ENCODE measurements at places on chromosomes 7 and 10. TPM values are rescaled to one million over a fixed set of nuclear protein-coding genes. Genes with fewer than 3 reads are reported as not detected.

The HECW1 gene
- 12.2 TPM for total RNA-seq

The EEF1AKMT2 gene
- total RNA-seq = 18.3 TPM

The ZP3 gene
- 17.5 TPM for total RNA-seq

The PAX4 gene
- not detected for total RNA-seq

The OR2A7 gene
- total RNA-seq = not detected

The FAM25C gene
- 2.0 TPM for total RNA-seq

The TEX36 gene
- total RNA-seq = not detected

Data from A549 treated with DMSO at 1 μM for 4 hours (cell line).